Left colon (tissue), 2 donors: ENCODE measurements at places on chromosomes 11 and 22. TPM values are rescaled to one million over a fixed set of nuclear protein-coding genes. Genes with fewer than 3 reads are reported as not detected.

The ACR gene
- total RNA-seq = 0.89 TPM

The LDLRAD3 gene
- total RNA-seq = 2.9 TPM

The OR4D5 gene
- 0.37 TPM for total RNA-seq

The CADM1 gene
- total RNA-seq = 5.8 TPM

The OR8B8 gene
- not detected for total RNA-seq

The C22orf31 gene
- not detected for total RNA-seq

The SLC7A4 gene
- total RNA-seq = 4.9 TPM

The CASP5 gene
- total RNA-seq = 31.1 TPM

The DCDC1 gene
- total RNA-seq = not detected

The OR8D2 gene
- not detected for total RNA-seq
